ENCODE measurements at places on chromosomes 6 and 20.

DNA sequence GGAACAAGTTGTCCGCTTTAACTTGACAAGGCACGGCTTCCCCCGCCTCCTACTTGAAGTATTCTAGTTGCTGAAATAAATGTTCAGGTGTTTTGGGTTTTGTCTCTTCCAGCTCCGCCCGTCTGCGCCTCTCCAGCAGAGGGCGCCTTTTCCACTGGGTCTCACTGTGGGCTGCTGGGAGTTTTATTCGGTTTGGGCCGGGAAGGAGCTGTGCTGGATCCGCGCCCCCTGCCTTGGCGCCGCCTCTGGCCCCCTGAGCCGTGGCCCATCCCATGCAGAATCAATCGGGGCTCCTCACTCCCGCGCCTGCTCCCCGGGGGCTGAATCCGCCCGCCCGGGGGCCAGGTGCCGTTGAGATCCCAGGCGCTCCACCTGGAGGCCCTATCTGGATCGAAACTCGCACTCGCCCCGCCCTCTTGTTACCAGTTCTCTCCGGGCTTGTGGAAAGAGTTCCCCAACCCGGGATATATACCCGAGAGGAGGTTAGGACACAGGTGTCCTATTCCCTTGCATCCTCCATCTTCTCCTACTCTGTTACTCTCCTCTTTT is 51.0 kb upstream of the TCF21 start:
- DNase-seq: peak; percentile 27

DNA sequence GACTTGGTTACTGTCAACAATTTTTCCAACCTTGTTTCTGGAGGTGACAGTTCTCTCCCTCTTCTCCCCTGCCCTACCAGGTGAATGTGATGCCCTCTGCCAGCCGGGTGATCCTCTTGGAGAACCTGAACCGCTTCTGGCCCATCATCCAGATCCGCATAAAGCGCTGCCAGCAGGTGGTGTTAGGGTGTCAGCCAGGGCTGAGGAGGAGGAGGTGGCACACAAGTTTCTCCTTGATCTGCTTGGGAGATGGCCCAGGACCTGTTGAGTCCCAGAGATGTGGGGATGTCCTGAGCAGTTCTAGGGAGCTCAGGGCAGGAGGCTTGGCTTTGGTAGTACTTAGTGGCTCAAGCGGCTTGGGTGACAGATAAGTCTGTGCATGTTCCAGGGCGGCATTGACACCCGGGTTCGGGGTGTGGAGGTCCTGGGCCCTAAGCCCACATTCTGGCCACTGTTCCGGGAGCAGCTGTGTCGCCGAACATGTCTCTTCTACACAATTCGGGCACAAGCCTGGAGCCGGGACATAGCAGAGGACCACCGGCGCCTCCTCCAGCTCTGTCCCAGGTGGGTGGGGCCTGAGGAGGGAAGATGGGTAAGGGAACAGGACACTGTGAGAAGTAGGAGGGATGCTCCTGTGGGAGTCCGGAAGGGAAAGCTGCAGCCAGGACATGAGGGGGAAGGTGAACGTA is 21.2 kb downstream of the CUL9 start:
- no peak for DNase-seq

- no peak for DNase-seq
Observed at GRCh38 chr20:53324816-53325215, 268.8 kb downstream of the ZNF217 start.

DNA sequence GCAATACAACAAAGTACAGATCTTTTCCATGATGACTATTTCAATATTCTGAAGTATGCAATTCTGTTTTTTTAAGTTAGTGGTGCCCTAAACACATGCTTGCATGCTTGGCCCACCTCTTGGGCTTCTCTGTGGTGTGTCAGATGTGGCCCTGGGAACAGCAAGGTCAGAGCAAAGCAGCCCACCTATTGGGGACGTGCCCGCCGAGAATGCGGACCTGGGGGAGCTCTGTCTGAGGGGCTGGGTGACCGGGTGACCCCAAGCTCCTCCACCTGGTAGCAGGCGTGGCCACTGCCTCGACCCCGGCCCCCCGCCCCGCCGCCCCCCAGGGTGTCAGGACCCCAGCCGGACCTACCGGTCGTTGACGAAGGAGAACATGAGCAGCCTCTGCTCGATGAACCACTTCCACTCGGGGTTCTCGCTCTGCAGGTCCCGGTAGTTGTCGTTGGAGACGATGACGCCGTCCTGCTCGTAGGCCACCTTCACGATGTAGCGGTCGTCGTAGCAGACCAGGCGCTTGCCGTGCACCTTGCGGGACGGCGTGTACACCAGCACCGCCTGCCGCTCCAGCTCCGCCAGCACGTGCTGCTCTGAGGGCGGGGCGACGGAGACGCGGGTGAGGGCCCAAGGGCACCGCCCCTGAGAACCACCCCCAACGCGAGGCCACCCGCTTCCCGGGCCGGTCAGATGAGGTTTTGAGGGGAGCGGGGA is 28.3 kb downstream of the ZC3H12D start:
- DNase-seq: no peak

DNA sequence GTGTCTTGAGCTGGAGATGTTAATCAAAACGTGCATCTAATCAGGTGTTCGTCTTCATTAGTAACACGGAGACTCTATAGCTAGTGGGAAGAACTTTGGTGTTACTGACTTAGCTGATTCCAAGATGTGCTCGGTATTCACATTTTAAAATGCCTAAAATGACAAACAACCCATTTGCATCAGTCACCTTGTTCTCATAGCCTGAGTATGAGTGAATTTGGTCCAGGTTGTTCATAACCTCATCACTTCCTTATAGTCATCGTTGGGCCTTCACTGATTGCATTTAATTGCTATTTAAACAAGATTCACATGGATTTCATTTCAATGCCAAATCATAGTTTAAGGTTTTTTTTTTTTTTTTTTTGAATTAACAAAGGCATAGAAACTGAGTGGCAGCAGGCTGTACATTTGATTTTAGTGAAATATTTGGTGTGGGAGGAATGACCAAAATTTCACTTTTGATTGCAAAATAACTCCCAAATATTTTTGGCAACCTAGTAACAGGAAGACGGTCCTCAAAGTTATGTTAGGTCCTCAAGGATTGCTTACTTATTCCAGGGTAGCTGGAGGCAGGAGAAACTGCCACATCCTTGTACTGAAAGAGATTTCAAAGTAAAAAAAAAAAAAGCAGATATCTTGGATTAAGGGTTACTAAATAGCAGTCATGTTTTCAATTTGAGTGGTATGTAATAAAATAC is 104.7 kb downstream of the JARID2 start:
- no peak for DNase-seq

DNA sequence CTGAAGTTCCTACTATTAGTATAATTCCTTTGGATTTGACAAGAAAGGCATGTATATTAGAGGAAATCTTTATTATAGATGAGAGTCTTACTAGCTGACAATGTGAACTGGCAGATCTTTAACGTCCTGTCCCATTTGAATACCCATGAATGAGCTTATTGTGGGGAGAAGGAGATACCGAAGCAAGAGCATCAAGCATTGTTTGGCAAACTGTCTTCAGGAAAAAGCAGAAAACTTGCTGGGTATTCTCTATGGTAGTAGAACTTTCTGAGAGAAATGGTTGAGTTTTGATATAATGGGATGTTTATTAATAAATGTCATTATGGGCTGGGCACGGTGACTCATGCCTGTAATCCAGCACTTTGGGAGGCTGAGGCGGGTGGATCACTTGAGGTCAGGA is 18.3 kb downstream of the RSPO3 start:
- no peak for DNase-seq

DNA sequence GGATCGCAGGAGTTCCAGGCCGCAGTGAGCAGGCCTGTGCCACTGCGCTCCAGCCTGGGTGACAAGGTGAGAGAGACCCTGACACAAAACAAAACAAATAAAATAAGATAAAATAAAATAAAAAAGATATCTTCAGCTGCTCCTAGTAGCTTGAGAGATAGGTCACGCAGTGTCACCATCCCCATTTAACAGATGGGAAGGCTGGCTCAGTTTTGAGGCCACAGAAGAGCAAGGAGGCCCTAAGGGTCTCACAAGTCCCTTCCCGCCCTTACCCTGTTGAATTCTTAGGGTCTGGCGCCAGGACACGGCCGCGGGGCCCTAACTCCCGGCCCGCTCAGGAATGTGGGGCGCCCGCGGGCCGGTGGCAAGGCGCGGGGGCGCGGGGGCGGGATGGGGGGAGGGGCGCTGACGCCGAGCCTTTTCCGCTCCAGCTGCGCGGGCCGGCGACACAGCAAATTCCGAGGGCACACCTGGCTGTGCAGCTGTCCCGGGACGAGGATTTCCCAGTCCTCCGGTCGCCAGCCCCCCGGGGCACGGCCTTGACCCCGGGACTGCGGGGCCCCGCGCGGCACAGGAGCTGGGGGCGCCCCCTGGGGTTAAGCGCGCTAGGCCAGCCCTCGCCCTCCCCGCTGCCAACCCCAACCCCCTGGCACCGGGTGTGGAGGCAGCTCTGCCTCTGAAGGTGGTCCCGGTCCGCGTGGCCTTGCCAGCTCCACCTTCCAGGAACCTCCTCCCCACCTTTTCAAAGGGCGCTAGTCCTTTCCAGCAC is 10.3 kb upstream of the R3HDML start:
- peak; percentile 22 for DNase-seq

DNA sequence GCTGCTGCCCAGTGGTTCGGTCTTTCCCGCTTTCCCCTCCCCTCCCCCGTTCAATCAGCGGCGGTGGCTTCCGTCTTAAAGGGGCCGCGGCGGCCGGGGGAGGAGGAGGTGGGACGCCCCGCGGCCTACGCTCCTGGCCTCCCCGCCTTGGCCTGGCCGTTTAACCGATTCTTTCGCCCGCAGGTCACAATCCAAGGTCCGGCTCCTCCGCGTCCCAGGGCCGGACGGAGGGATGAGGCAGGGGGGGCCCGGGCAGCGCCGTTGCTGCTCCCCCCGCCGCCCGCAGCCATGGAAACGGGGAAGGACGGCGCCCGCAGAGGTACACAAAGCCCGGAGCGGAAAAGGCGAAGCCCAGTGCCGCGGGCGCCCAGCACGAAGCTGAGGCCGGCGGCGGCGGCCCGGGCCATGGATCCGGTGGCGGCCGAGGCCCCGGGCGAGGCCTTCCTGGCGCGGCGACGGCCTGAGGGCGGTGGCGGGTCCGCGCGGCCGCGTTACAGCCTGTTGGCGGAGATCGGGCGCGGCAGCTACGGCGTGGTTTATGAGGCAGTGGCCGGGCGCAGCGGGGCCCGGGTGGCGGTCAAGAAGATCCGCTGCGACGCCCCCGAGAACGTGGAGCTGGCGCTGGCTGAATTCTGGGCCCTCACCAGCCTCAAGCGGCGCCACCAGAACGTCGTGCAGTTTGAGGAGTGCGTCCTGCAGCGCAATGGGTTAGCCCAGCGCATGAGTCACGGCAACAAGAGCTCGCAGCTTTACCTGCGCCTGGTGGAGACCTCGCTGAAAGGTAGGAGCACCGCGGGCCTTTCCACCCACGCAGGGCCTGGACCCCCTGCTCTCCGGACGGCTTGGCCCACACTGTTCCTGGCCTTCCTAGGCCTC is 1.2 kb downstream of the STK35 start:
- peak; percentile 60 for DNase-seq

DNA sequence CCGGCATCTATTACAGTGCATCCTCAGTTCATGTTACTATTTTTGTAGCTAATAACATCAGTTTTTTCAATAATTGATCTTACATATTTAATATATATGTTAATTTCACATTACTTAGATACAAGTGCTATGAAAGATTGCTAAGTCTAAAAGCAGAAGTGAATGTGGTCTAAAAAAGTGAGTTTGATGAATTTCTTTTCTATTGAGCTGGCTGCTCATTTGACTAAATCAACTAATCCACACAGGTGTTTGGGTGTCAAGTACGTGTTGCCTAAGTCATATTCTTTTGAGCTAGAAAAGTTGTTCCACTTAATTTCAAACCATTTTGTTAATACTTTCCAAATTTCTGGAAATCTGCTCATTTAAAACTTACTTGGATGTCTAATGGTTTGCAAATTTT is 46.6 kb upstream of the EZR start:
- DNase-seq: no peak

DNA sequence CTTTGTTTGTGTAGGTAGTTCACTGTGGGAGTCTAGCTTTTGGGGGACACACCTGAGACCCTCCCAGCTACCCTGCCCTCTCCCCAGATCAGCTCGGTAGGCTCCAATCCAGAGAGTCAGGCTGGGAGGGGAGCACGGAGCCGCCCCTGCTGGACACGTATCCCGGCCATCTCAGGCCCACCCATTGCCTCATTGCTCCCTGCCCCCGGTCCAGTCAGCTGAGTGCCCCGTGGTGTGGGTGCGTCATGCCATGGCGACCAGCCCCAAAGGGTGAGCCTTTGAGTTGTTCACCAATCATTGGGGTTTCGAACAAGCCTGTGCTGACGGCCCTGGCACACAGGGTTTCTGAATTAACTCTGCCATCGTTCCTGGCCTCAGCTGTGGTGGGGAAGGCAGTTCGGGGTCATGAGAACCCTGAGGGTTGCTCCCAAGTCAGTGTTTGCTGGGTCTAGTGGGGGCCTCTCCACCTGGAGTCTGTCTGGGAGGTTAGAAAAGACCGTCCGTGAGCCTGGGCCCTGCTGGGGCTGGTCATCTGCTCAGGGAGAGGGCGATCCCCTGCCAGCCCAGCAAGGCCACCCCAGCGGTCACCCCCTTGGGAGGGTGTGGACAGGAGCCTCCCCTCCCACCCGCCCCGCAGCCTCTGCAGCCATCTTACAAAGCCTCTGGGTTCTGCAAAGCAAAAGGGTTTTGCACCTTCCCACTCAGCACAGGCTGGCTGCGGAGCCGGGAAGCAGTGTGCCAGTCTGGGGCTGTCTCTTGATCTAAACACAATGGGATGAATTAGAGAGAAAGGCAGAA is 34.5 kb downstream of the NTSR1 start:
- DNase-seq: no peak

- no peak for DNase-seq
Observed at GRCh38 chr6:137787016-137787415, 80.0 kb upstream of the TNFAIP3 start.

DNA sequence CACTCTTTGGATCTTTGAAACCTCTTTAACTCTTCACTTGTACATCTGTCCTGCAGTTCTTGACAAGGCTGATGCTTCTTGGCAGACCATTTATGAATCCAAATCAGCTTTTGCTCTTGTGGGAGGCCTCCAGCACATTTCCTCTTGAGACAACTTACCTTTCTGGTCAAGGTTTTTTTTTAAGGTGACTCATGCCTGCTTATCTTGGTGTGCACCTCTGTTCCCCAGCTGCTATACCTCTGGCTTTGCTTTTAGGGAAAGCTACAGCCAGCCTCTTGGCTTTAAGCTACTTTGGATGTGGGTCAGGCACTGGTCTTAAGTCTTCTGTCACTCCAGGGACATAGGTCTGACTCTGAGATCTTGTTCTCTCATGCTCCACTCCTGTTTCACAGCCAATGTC is 106.5 kb downstream of the PHF3 start:
- DNase-seq: no peak

DNA sequence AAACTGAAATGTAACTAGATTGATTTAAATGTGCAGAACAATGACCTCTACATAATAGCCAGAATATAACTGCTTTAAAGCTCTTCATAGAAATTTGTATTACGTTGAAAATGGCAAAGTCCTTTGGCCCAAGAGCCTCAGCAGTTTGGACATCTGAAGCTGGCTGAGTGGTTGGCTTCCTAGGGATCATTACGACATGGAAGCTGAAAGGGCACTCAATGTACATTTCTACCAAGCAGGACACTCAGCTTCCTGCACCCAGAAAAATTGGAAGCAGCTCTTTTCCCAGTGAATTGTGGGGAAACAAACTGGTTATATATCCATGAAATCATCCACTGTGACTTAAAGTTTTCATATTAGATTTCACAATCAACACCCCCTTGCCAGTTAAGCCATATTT is 40.2 kb upstream of the TNFRSF21 start:
- no peak for DNase-seq

Measured in stimulated activated CD4-positive, alpha-beta T cell treated with anti-CD3 and anti-CD28 coated beads, Interleukin-1b, Interleukin-23, amount 100 ng/mL, for 4 hours (primary cell).